ENCODE measurements at places on chromosomes 11 and 22.

DNA sequence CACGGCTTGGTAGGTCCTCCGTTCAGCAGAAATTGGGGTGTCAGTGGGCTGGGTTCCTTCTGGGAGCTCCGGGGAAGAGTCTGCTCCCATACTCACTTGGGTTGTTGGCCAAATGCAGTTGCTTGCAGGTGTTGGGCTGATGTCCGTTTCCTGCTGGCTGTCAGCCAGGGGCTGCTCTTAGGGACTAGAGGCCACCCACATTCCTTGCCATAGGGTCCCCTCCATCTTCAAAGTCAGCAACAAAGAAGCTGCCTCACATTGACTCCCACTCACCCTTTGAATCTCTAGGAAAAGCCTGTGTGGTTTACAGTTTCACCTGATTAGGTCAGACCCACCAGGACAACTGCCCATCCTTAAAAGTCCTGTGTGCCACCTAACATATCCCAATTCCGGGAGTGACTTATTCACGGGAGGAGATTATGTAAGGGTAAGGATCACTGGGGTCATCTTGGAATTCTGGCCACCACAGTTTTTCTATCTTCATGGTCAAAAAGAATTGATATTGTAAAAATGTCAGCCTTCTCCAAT, 43.0 kb downstream of the TPCN2 start:
- DNase-seq: no peak

DNA sequence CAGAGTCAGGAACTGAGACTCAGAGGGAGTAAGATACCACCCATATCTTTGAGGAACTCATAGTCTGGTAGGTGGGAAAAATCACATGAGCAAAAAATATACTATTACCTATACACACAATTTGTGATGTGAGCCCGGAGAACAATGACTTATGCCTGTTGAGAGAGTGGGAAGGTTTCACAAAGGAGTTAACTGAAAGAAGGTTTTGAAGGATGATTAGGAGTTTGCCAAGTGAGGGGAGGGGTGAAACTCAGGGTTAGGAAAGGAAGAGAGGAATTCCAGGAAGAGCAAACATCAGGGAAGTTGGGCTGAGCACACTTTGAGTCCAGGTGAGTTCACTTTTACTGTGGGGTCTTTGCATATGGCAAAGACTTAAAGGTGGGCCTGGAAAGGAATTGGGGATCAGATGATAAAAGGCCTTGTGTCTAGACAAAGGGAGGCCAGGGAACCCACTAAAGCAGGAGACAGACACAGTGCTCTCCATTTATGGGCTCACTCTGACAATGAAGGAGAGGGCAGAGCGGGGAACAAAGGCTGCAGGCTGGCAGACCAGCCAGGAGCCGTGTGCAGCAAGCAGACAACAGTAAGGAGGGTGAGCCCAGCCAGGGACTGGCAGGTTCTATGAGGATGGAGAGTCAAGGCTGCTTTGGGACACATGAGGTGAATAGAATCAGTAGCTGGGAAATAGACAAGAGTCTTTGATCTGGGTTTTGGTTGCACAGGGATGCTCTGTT, 33.1 kb downstream of the TSPAN18 start:
- no peak for DNase-seq

- DNase-seq: no peak
Measured at GRCh38 chr11:121767433-121767832, 314.7 kb upstream of the SORL1-AS1 start.

DNA sequence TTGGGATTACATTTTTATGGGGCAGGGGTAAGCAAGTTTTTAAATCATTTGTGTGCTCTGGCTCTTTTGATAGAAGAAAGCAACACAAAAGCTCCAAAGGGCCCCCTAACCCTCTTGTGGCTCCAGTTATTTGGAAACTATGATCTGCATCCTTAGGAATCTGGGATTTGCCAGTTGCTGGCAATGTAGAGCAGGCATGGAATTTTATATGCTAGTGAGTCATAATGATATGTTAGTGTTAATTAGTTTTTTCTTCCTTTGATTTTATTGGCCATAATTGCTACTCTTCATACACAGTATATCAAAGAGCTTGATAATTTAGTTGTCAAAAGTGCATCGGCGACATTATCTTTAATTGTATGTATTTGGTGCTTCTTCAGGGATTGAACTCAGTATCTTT, 10.1 kb downstream of the RAG1 start:
- peak; percentile 10 for DNase-seq

DNA sequence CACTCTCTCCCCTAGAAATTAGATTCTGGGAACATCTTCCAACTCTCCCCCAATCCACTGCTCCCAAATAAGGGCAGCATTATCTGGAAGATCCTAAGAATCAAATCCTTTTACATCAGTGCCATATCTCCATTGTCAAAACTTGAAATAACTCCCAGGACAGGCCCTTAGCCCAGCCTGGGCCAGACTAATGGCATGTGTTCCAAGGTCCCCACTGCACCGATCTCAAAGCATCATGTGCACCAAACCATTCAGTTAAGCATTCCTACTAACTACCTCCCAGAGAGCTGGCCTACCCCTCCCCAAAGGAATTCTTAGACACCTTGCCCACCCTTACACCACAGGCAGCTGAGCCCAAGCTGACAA, 44.2 kb upstream of the POU2AF1 start:
- no peak for DNase-seq

DNA sequence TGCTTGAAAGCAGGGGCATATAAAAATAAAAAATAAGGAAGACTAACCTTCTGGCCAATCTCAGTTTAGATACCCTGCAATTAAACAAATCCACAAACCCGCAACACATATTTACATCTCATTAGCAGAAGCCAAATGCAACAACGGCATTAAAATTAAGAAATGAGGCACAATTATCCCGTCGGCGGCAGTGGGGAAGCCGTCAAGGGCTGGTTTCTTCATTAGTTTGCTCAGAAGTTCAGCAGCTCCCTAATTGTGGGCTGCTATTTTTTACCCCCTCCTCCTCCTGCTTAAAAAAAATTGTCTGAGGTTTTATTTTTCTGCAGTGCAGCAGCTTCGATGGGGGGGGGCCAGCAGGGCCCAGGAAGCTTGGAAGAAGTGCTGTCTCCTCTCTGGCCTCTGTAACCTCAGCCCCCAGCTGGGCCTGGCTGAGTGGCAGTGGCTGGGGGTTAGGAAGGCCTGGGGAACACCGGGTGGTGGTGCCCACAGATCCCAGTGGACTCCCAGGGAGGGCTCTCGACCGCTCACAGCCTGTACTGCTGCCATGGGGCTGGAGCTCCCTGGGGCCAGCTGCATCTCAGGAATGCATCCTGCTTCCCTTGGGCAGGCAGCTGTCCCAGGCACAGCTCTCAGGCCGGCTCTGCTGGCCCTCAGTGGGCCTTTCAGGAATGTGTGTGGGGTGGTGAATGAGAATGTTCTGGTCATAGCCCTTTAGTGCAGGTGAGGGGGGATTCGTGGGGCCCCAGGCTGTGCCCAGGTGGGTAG, 148.7 kb upstream of the B3GAT1 start:
- no peak for DNase-seq

- no peak for DNase-seq
Measured at GRCh38 chr11:17434108-17434507, 42.5 kb downstream of the ABCC8 start.

GRCh38 chr11:69000391-69000790, 12.7 kb downstream of the MRGPRF start:
- DNase-seq: no peak

GRCh38 chr22:37930270-37930951, 23.0 kb downstream of the C22orf23 start:
- DNase-seq: peak; percentile 13

- DNase-seq: no peak
Measured at GRCh38 chr11:4699697-4700435, 2.2 kb upstream of the OR51E2 start.

GRCh38 chr22:27311698-27312550, 489.6 kb downstream of the MN1 start:
- DNase-seq: no peak

GRCh38 chr11:3090096-3090901, 33.1 kb upstream of the CARS1 start:
- DNase-seq: no peak

- no peak for DNase-seq
Measured at GRCh38 chr11:93188726-93189125, 9.1 kb downstream of the SLC36A4 start.

DNA sequence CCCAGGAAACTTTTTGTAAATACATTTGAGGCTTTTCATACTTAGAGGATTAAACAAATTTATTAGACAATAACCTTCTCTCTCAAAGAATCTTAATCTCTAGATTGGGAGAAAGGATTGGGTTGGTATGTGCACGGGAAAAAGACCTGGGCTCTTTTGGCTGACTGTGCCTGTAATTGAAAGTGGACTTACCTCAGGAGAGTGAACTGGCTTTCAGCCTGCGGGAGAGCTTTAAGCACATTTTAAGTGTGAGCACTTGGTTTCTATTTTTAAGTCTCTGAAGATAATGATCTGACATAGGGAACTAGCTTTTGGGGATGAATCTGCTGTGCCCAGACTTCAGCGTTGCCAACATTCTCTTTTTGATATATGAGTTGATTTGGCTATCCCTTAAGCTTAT, 35.8 kb downstream of the UVRAG start:
- no peak for DNase-seq

DNA sequence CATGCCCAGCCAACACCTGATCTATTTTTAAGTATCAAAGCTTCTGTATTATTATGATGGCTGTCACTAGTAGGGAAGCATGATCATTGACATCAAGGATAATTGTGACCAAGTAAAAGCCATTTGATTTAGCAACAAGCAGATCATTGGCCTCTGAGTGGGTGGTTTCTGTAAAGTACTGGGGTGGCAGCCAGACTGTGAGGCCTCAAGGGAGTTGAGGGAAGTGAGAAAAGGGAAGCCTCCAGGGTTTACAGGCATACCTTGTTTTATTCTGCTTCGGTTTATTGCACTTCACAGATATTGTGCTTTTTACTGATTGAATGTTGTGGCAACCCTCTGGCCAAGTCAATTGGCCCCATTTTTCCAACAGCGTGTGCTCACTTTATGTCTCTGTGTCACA, 60.1 kb downstream of the PRR5L start:
- no peak for DNase-seq

DNA sequence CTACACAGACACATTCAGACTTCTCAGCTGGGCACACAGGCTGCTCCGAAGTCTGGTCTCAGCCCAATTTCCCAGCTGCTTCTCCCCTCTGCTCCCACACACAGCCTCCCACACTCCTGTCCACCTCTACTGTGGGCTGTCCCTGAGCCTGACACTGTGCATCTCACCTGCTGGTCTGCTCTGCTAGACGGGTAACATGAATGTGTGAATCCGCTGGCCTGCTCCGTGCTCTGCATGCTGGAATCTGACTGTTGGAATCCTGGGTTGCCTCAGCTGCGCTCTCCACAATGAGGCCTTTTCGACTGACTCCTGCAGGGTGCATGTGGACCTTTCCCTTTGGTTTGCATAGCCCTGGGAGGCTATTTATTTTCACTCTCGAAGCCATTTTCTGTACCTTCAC, 489.5 kb upstream of the B3GAT1 start:
- no peak for DNase-seq

DNA sequence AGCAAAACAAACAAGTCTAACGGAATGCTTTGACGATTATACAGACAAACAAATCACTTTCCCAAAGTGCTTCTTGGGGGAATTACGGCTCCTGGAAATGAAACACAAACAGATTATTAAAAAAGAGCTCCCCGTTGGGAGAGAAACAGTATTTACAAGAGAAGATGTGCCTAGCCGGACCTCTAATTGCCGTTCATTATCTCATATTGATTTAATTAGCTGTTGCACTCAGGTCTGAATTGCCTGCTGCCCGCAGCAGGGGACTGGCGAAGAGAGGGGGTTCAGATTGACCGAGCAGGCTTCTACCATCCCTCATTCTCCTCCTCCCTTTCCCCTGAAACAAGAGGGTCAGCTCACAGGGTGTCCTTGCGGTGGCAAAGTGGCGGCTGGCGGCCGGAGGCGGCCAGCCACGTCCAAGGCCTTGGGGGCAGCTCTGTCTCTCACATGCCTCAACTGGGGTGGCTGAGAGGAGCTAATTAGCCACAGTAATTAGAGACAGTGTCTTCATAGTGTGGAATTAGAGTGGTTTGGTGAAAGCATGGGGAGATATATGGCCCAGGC, 295.1 kb downstream of the MIAT start:
- DNase-seq: no peak

DNA sequence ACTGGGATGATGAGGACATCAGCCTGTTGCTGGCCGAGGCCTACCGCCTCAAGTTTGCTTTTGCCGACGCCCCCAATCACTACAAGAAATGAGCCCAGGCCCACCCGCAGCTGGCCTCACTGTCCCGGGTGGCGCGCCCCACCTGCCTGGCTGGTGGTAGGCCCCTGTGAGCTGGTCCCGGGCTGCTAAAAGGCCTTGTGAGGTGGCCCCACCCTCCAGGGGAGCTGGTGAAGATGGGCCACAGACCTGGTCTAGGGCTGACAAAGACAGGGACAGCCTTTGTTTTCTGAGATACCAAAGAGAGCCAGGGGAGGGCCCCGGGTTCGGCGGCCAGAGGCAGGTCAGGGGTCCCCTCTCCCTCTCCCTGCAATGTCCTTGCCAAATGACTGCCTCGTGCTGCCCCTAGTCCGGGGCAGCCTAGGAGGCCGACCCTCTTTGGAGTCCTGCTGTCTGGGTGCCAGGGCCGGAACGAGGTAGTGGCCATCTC, 411.1 kb downstream of the TBC1D22A start:
- no peak for DNase-seq

DNA sequence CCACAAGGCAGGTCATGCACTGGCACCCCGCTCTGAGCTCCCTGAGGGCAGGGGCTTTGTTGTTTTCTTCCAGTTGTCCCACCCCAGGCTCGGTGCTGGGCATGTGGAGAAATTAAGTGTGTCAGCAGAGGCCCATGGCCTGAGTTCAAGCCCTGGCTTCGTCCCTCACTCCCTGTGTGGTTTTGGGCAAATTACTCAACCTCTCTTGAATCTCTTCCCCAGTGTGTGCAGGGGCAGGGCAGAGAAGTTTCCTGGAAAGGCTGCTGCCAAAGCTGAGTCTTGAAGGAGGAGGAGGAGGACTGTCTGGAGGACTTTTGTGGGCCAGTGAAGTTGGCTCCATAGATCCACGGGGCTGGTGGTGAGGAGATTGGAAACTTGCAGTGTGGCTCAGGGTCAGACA, 138.1 kb upstream of the E2F8 start:
- no peak for DNase-seq

- DNase-seq: no peak
Measured at GRCh38 chr11:31558001-31558400, 48.4 kb downstream of the ELP4 start.

- no peak for DNase-seq
Measured at GRCh38 chr11:108854346-108854745, 189.5 kb downstream of the DDX10 start.

DNA sequence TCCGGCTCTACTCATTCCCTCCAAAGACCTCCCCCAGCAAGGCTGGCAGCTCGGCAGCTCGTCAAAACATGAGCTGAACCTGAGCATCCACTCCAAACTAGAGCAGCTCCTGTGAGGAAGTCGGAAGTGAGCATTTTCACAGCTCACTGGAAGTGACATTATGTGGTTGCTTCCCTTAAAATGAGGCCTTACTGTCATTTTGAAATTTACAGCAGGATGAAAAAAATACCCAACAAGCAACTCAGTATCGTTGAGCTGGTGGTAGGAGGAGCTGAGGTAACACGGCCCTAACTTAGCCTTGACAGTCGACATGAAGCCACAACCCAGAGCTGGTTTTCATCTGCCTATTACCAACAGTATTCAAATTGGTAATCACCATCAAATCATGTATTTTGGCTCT, 38.0 kb upstream of the ARFGAP3 start:
- no peak for DNase-seq

All from RWPE1 (cell line).